Neural progenitor cell (in vitro differentiated cells): ENCODE measurements at places on chromosomes 16 and 17. TPM values are rescaled to one million over a fixed set of nuclear protein-coding genes. Genes with fewer than 3 reads are reported as not detected.

DNA sequence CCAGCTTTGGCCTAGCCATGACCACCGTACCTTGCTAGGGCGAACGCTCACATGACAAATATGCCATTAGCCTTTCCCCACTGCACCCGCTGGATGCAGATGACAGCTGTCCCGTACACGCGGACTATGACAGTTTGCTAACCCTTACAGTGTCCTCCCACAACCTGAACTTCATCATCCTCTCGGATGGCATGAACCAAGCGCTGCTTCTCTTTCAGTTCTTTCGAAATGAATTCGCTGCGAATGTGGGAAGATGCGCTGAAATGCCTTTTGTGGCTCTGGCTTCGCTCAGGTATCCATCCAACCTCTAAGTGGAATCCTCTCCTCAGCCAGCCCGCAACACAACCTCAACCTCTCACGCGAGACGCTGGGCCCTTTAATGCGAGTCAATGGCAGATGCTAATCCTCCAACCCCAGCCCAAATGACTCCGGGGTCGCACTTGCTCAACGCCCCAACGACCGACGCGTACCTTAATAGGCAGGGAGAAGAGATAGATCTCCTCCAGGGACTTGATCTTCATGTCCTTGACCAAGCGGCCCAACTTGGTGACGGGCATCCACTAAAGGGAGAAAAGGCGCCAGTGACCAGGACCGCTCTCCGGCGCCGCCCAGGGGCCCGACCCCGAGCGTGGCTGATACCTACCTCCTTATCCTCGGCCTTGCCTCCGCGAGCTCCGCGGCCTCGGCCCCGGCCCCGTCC is 670 bp downstream of the RPS2 start:
- no peaks in the 10 kb centered on the region for H3K27me3 ChIP-seq
- DNase-seq: peak; percentile 56
- H3K4me1 ChIP-seq: peaks cover 24% of the 10 kb centered on the region
- peak overlapping the region; percentile 92 for H3K27ac ChIP-seq
- no peaks in the 10 kb centered on the region for H3K36me3 ChIP-seq

DNA sequence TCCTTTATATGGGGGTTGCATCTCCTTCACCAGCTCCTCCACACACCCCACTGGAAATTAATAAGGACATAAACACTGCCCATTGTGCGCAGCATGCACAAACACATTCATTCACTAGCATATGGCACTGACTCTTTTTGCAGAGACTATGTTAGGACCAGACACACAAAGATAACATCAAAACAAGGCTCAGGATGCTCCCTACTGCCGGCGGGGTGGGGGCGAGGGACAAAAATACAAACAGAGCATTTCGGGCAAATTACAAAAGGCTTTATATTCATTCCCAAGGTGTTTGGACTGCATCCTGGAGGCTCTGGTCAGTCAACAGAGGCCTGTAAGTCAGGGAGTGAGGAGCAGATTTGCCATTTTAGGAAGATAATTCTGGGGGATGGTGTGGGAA is 299.7 kb downstream of the SLC39A11 start:
- H3K27me3 ChIP-seq: no peaks in the 10 kb centered on the region
- no peak overlapping the region for H3K27ac ChIP-seq
- no peaks in the 10 kb centered on the region for H3K36me3 ChIP-seq

GRCh38 chr17:79843474-79843815 is 4.2 kb upstream of the CBX4 start:
- H3K27ac ChIP-seq: no peak overlapping the region
- H3K27me3 ChIP-seq: peaks cover 92% of the 10 kb centered on the region
- no peak for DNase-seq
- peaks cover 17% of the 10 kb centered on the region for H3K4me1 ChIP-seq
- no peaks in the 10 kb centered on the region for H3K36me3 ChIP-seq
- H3K4me3 ChIP-seq: peak overlapping the region; percentile 56

The TBC1D3C gene
- total RNA-seq: not detected in 2 replicates

- peak; percentile 75 for DNase-seq
- H3K36me3 ChIP-seq: peaks cover 9% of the 10 kb centered on the region
- H3K4me3 ChIP-seq: peak overlapping the region; percentile 87
- H3K27me3 ChIP-seq: peaks cover 54% of the 10 kb centered on the region
- H3K4me1 ChIP-seq: peaks cover 58% of the 10 kb centered on the region
These were observed 763 bp upstream of the SOX9 start for GRCh38 chr17:72119873-72120641.

- no peak overlapping the region for H3K4me3 ChIP-seq
- no peaks in the 10 kb centered on the region for H3K36me3 ChIP-seq
- H3K27ac ChIP-seq: no peak overlapping the region
- no peak for DNase-seq
These were observed 267.8 kb downstream of the ENGASE start for GRCh38 chr17:79342376-79342775.

GRCh38 chr16:68451676-68452075 is 3.4 kb upstream of the SMPD3 start:
- H3K4me3 ChIP-seq: no peak overlapping the region
- H3K27me3 ChIP-seq: peaks cover 15% of the 10 kb centered on the region
- H3K36me3 ChIP-seq: no peaks in the 10 kb centered on the region
- DNase-seq: no peak
- peaks cover 13% of the 10 kb centered on the region for H3K4me1 ChIP-seq

DNA sequence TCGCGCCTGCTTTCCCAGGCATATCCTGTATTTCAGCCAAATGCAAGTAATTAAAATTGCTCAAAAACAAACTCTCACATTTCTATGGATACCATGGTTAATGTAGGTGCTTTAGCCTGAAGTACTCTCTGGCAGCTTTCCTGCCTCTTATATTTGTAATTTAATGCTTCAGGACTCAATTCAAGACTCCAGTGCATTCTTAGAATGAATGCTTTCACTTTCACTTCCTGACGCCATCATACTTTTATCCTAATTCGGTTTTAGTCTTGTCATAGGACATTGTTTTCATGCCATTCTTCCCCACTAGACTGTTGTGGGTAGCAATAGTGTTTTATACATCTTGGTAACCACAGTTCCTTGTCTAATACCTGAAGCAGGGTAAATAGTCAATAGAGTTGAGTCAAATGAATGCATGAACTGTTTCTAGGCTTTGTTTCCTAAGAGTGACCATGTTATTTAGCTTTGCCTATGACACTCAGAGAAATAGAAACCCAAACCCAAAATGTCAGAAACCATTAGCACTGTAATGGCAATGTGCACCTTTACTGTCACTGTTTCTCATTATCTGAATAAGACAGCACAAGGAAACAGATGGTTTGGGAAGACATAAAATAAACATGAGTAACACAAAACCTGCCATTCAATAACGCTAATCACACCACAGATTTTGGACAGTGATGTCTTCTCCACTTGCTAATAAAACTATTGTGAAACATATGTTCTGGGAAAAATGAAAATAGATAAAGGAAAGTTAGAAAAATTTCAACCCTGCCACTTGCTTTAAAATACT is 705.5 kb downstream of the CDH11 start:
- H3K4me1 ChIP-seq: no peaks in the 10 kb centered on the region
- no peak overlapping the region for H3K27ac ChIP-seq
- H3K4me3 ChIP-seq: no peak overlapping the region
- no peaks in the 10 kb centered on the region for H3K27me3 ChIP-seq

The DHRS7C gene
- not detected in 2 replicates for total RNA-seq

DNA sequence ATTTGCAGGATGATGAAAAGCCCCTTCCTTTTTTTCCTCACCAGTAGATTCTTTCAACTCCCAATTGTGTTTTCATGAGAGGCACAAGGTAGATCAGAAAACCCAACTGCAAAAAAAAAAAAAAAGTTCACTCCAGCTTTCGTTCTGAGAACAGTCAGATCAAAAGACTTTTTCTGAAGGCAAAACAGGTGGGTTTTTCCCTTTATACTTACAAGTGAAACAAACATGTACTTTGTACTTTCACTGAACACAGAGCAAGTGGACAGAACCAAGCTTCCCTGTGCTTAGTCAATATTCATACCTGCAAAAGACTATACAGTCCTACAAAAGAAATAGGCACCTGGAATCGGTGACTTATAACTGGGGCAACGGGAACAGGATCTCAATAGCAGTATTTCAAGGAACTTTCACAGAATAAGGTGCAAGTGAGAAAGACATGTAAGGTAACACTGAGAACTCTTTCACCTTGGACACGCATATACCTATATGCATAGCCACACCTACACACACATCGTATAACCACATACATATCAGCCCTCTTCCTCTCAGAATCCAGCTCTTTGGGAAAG is 54.1 kb downstream of the TOX3 start:
- no peak for DNase-seq
- no peak overlapping the region for H3K4me3 ChIP-seq
- no peaks in the 10 kb centered on the region for H3K27me3 ChIP-seq
- no peaks in the 10 kb centered on the region for H3K36me3 ChIP-seq

- no peaks in the 10 kb centered on the region for H3K27me3 ChIP-seq
- H3K27ac ChIP-seq: no peak overlapping the region
- no peaks in the 10 kb centered on the region for H3K4me1 ChIP-seq
- no peaks in the 10 kb centered on the region for H3K36me3 ChIP-seq
- H3K4me3 ChIP-seq: no peak overlapping the region
These were observed 28.4 kb downstream of the CDH13 start for GRCh38 chr16:82655072-82655714.

DNA sequence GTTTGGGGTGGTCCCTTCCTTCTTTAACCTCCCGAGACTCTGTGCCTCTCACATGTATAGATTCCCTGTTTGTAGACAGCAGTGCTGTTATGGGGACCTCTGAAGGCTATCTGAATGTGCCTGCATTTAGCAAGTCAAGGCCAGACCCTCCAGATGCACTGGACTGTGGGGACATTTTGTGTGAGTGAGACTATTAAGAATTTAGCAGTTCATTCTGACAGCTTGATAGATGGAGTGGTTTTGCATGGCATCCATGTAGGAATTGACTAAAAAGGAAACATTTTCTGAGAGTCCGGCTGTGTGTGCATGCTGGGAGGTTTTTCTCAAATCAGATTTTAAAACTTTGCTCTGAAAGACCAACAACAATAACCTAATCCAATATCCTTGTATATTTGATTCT is 226.3 kb downstream of the MSI2 start:
- no peaks in the 10 kb centered on the region for H3K27me3 ChIP-seq
- H3K36me3 ChIP-seq: no peaks in the 10 kb centered on the region
- H3K27ac ChIP-seq: no peak overlapping the region

GRCh38 chr17:67046398-67046797 is 2.0 kb downstream of the CACNG1 start:
- H3K4me1 ChIP-seq: no peaks in the 10 kb centered on the region
- no peaks in the 10 kb centered on the region for H3K36me3 ChIP-seq
- no peak overlapping the region for H3K4me3 ChIP-seq
- no peak overlapping the region for H3K27ac ChIP-seq

The TBC1D3 gene
- not detected in 2 replicates for total RNA-seq

The CTF1 gene
- total RNA-seq: 0.39 and 1.5 TPM in 2 replicates

GRCh38 chr17:51926448-51926847 is 232.1 kb downstream of the CA10 start:
- no peaks in the 10 kb centered on the region for H3K27me3 ChIP-seq
- no peak overlapping the region for H3K27ac ChIP-seq
- H3K4me1 ChIP-seq: no peaks in the 10 kb centered on the region
- no peak overlapping the region for H3K4me3 ChIP-seq

DNA sequence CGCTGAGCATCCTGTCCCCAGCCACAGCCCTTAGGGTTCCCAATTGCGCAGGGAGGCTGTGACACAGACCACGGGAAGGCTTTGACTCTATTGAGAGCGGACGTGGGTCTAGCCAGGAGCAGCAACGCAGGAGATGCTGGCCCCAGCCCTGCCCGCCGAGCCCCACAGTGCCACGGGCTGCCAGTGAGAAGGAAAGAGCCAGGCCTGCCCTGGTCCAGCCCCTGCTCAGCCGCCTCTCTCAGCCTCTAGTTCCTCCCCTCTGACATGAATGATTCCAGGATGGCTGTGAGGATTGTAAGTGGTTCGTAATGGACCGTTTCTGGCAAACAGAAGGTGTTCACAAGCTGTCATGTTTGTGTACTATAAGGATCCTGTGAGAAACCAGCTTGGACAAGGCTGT is 2.5 kb downstream of the BHLHA9 start:
- no peak overlapping the region for H3K27ac ChIP-seq
- no peaks in the 10 kb centered on the region for H3K4me1 ChIP-seq
- no peaks in the 10 kb centered on the region for H3K36me3 ChIP-seq
- DNase-seq: no peak

DNA sequence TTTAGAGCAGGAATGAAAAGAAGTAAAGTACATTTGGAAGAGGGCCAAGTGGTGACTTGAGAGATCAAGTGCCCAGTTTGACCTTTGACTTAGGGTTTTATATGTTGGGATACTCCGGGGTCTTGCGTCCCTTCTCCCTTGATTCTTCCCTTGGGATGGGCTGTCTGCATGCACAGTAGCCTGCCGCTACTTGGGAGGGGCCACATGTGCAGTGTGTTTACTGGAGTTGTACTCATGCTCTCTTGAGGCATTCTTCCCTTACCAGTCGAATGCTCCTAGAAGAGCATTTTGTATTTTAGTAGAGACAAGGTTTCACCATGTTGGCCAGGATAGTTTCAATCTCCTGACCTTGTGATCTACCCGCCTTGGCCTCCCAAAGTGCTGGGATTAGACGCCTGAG is 23.8 kb downstream of the GDPD1 start:
- no peaks in the 10 kb centered on the region for H3K4me1 ChIP-seq
- no peaks in the 10 kb centered on the region for H3K36me3 ChIP-seq
- no peak overlapping the region for H3K4me3 ChIP-seq

The KRT13 gene
- total RNA-seq: not detected in 2 replicates

DNA sequence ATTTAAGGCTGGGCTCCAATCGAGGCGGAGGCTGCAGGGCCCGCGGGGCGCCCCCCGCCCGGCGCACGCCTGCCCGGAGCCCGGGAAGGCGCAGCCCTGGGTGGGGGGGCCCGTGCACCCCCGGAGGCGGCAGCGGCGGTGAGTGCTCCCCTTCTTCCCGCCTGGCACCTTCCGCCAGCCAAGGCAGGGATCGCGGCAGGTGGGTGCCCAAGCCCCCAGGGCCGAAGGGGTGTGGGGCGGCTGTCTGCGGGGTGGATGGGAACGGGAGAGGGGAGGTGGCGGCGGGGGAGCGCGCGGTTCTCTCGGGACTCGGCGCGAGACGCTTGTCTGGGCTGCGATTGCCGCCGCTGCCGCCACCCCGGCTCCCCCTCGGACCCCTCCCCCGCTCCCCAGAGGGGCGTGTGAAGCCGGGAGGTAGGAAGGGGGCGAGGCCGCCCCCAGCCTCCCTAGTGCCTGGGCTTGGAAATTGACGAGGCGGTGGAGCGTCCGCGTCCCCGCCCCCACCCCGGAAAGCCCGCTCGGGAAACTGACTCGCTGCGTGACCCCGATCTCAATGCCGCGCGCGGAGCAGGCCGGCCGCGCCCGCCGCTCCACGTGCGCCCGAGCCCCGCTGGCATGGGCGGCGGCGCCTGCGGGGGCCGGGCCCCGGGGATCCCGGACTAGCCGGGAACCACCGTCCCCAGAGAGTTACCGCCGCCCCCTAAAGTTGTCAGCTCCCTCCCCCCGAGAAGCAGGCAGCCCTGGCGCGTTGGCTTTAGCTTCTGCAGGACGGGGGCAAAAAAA is 231.5 kb downstream of the MRTFB start:
- peaks cover 29% of the 10 kb centered on the region for H3K4me1 ChIP-seq
- H3K27me3 ChIP-seq: peaks cover 8% of the 10 kb centered on the region
- H3K27ac ChIP-seq: no peak overlapping the region
- peak; percentile 79 for DNase-seq
- no peaks in the 10 kb centered on the region for H3K36me3 ChIP-seq
- peak overlapping the region; percentile 100 for H3K4me3 ChIP-seq
